Cardiac fibroblast (primary cell): ENCODE measurements at places on chromosomes 13 and 19.
A peak's percentile ranks its signal among the peaks of the same experiment; 100 is the strongest.

GRCh38 chr13:111166882-111167675 is 52.0 kb downstream of the ARHGEF7 start:
- no peak for DNase-seq

DNA sequence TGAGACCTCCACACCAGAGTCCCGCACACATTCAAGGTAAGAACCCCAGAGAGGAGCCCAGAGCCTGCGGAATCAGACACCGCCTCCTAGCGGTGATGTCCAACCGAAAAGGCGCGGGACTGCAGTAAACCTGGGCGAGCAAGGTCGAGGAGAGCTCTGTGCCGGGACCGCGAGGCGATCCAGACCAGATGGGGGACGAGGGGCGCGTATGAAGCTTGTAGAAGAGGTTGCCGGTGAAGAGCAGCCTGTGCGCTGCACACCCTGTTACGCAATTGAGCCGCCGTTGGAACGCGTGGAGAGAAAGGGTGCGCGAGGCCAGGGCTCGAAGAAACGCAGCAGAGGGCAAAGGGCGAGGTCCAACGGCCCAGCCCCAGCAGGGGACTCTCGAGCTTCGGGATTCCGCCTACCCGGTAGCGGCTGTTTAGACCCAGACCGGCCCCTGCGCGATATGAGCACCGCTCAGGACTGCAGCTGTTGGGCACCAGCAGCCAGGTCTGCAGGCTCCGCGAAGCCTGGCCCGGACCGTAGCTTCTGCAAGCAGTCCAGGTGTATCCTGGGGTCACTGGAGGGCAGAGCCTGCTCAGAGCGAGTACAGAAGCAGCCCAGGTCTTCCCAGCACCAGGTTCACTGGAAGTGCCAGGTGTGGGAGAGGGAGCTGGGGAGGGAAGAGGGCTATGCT is 65.9 kb upstream of the ZNF599 start:
- peak; percentile 17 for DNase-seq

DNA sequence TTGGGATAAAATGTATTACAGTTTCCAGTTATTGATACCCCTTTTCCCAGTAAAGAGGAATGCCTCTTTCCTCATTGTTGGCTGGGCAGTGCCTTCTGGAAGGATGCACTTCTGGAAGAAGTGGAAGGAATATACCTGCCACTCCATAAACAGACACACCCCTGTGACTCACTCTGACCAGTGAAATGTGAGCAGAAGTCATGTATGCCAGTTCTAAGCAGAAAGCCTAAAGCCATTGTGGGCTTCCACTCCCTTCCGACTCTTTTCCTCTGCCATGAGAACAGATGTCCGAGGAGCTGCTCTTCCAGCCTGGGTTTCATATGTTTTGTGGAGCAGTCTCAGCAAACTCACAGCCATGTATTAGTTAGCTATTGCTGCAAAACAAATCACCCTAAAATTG is 166.1 kb upstream of the SERP2 start:
- DNase-seq = no peak

- peak; percentile 78 for DNase-seq
Measured at GRCh38 chr13:110916301-110917142, 1.7 kb upstream of the ANKRD10 start.

- DNase-seq = no peak
Measured at GRCh38 chr13:48162217-48162616, 67.3 kb upstream of the MED4 start.

- DNase-seq = no peak
Measured at GRCh38 chr13:40617801-40618356, 48.6 kb downstream of the FOXO1 start.

DNA sequence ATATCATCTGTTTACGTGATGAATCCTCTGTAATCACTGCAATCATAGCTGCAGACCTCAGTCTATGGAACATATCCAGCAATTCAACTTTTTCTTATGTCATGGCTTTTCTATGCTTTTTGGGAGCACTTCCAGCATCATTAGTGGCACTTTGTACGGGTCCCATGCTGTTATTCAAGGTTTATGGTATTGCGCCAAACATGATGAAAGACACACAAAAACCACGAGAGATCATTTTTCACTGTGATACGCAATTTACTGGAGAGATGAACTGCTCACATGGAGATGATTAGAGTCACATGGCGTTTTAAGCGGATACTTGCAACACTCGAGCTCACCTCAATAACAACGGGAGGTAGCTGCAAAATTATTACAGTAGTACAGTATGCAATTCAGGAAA is 2101.7 kb upstream of the PCDH20 start:
- peak; percentile 1 for DNase-seq

GRCh38 chr13:99275093-99275469 is 16.9 kb upstream of the GPR18 start:
- peak; percentile 70 for DNase-seq
